ENCODE measurements at places on chromosomes 3 and 15. TPM values are rescaled to one million over a fixed set of nuclear protein-coding genes. Genes with fewer than 3 reads are reported as not detected.

DNA sequence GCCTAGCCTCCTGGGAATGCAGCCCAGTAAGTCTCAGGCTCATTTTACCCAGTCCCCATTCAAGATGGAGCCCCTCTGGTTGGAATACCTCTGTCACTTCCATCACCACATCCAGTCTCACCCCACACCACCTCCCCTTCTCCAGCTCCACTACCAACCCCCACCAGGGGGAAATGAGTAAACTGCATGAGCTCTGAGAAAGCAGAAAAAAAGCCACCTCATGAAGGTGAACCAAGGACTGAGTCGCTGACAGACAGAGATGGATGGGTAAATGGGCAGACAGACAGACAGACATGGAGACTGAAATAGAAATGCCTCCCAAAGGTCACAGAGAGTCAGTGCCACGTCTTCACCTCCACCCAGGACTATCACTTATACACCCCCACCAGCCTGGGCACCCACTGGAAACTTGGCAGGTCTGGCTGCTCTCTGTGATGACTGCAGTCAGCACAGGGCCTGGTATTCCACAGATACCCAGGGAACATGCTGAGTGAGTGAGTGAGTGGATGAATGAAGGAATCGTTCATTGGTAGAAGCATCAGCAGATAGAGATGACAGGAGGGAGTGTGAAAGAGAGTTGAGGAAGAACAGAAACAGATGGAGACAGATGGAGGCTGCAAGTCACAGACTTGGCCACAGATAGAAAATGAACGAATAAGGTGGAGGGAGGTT lies 4.9 kb upstream of the LOXL1 start:
- no peak for DNase-seq

GRCh38 chr3:42758126-42758525 lies 14.9 kb downstream of the CCDC13 start:
- no peak for DNase-seq

- no peak for DNase-seq
Observed at GRCh38 chr3:155635056-155635455, 109.8 kb downstream of the PLCH1 start.

- DNase-seq, result no peak
Observed at GRCh38 chr15:89335298-89336041, 846 bp upstream of the POLG start.

Gene LRRC31
- not detected for polyA plus RNA-seq

GRCh38 chr15:79922512-79923078 lies 25.8 kb upstream of the MTHFS start:
- DNase-seq, result no peak

Gene HHATL
- polyA plus RNA-seq, result not detected

Measured in mammary epithelial cell (primary cell).